ENCODE measurements at places on chromosomes 12 and 14.

DNA sequence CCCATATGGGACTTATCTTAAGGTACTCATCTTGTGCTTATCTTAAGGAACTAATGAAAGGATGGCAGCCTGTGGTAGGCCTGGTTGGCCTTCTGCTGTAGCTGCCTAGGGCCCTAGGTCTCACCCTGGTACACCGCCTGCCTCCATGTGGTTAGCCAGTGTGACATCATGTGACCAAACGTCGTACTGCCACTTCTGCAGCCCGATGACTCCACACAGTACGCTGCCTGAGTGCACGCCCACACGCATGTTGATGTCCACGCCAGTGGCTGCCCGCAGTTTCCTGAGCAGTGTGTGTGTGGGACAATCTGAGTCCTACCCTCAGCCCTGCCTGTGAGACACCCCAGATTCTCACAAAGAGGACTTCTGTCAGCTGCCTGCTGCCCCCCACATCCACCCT is 5.1 kb downstream of the ADCY4 start:
- DNase-seq = peak; percentile 52

GRCh38 chr14:79834868-79835267 is 376.4 kb downstream of the DIO2 start:
- DNase-seq = no peak

DNA sequence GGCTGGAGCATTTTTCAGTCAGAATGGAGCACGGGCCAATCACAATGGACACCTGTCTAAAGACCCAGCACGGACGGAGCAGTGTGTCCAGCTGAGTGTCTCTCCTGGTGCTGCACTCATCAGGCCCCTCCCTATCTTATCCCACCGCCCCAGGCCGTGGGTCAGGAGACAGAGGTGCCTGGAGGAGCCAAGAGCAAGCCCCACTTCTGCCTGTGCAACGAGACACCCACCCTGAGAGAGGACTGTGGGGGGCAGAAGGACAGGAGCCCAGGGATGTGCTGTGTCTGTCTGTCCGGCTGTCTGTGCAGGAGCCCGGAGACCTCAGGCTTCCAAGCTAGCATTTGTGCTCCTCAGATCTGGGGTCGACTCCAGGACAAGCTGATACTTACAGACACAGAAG is 69.6 kb upstream of the SFSWAP start:
- no peak for DNase-seq

DNA sequence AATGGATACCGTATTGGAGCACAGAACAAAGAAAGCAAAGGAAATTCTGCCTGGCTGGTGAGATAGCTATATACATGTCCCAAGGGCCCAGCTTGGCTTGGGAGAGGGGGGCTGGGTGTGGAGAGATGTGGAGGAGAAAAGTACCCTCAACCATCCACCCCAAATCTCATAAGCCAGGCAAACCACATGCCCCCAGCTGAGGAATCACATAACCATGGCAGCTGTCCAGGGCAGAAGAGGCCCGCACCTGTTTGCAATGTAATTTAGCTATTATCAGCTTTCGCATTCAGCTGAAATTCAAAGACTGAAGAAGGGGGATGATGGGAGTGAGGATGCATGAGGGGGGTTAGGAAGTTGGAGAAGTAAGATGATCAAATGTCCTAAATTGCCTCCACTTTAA is 196.1 kb downstream of the TBX5 start:
- no peak for DNase-seq

GRCh38 chr12:52892974-52893373 is 11.9 kb downstream of the KRT8 start:
- DNase-seq = no peak

DNA sequence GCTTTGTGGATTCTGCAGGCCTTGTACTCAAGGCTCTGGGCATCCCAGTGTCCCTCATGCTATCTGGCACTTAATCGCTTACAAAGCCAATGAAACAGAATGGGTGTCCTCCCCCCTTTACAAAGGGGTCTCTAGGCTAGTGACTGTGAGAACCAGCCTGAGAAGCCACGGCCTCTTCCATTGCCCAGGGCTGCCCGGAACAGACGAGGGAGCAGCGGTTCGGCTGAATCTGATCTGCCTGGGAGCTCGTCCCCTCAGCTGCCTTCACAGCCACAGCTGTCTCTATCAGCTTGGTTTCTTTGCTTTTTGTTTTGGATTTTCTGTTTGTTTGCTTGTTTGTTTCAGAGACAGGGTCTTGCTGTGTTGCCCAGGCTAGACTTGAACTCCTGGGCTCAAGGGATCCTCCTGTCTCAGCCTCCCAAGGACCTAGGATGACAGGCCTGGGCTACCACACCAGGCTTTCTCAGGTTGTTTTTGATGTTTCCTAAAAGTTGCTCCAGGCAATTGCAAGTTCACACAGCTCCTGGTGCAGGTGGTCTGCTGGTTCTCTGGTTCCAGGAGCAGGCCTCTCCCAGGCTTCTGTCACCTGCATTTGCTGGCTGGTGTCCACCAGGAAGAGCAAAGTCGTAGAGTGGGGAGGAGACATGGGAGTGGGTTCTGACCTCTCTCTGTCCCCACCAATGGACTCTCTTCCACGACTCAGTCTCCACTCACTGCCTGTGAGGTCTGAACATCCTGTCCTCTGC is 10.9 kb upstream of the RIN3 start:
- DNase-seq = no peak

GRCh38 chr14:68041876-68042354 is 222.3 kb downstream of the RAD51B start:
- no peak for DNase-seq

GRCh38 chr12:64627771-64628170 is 17.5 kb downstream of the RASSF3 start:
- no peak for DNase-seq

DNA sequence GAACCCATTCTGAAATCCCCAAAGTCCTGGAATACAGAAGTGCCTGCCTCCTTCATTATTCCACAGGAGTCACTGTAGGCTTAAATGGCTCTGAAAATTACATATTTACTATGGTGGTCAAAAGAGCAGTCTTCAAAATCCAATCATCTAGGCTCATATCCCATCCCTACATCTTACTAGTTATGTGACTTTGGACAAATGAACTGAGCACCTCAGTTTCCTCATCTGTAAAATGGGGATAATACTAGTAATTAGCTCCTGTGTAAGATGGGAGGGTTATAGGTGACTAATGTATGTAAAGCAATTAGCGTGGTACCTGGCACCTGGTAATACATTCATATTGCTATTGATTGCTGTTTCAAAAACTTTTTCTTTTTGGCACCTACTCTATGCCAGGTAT is 243.6 kb downstream of the CHST11 start:
- no peak for DNase-seq
